ENCODE measurements at places on chromosomes 3 and 15. TPM values are rescaled to one million over a fixed set of nuclear protein-coding genes. Genes with fewer than 3 reads are reported as not detected.

MB21D2 gene
- polyA plus RNA-seq: 17.7 TPM

SH2D7 gene
- polyA plus RNA-seq: 0.37 TPM

SLC28A2 gene
- 0.37 TPM for polyA plus RNA-seq

SHQ1 gene
- 25.6 TPM for polyA plus RNA-seq

STXBP5L gene
- 0.21 TPM for polyA plus RNA-seq

KLHL40 gene
- polyA plus RNA-seq: not detected

All from right renal pelvis (tissue), 4 donors.